KBM-7 (cell line): ENCODE measurements at places on chromosomes 2 and 18.
A peak's percentile ranks its signal among the peaks of the same experiment; 100 is the strongest.

GRCh38 chr2:40105593-40105992 lies 326.5 kb upstream of the THUMPD2 start:
- DNase-seq: no peak

- no peak for DNase-seq
Observed at GRCh38 chr2:174902506-174903263, 102.5 kb downstream of the CHN1 start.

GRCh38 chr2:201854841-201855240 lies 48.5 kb downstream of the CDK15 start:
- DNase-seq: no peak

- peak; percentile 72 for DNase-seq
Observed at GRCh38 chr2:133171393-133172004, 396.8 kb downstream of the NCKAP5 start.

DNA sequence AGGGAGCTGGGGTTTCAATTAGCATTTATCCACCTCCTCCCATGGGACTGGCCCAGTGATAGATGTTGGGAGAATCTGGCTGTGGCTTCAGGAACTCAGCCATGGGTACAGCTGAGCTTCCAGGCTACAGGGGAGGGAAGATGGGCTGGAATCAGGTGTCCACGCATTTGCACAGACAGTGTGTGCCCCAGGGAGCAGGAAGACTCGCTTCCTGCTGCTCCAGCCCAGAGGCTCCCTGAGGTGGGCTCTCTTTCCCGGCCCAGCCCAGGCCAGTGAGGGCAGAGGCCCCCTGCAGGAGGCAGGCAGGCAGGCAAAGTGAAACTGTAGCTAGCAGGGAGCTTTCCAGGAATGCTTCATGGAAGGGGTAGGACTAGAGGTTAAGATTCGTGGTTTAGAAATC lies 28.7 kb downstream of the DYSF start:
- DNase-seq: no peak

- DNase-seq: no peak
Observed at GRCh38 chr2:190062601-190063000, at the start of gene MSTN. MSTN (minus strand) TSS chr2:190062729; CDS start chr2:190062596, 133 bp downstream.

- DNase-seq: peak; percentile 62
Observed at GRCh38 chr18:33231474-33232317, 208.8 kb downstream of the CCDC178 start.

DNA sequence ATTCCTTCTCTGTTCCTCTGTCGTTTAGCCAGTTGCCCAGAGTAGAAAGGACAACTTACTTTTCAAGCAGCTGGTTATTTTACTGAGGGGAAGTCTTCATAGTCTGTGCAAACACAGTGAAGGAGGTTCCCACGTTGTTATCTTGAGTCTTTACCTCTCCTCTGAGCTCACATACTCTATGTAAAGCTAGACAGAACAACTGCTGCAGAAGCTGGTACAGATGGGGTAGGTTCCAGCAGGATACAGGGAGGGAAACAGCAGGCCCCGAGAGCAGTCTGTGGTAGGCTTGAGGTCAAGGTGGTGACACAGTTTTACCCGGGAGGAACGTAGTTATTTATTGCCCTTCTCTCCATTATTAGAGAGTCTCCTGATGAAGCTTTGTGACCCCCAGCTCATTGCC lies 93.4 kb upstream of the LDLRAD4 start:
- no peak for DNase-seq

DNA sequence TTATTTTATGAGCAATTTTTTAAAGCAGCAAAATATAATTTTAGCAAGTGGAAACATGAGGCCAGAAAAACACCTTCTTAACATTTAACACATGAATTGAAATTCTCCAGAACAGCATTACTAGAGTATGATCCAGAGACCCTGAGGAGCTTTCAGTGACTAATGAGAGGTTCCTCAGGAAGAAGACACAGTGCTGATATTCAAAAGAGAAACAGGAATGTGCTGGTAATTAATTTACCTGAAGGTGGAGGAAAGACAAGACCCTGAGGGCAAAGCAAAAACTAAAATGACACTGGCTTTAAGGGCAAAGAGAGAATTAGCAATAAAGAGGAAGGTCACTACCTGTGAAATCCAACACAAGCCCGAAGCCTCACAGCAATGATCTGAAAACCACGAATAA lies 97.0 kb downstream of the CDH2 start:
- no peak for DNase-seq

DNA sequence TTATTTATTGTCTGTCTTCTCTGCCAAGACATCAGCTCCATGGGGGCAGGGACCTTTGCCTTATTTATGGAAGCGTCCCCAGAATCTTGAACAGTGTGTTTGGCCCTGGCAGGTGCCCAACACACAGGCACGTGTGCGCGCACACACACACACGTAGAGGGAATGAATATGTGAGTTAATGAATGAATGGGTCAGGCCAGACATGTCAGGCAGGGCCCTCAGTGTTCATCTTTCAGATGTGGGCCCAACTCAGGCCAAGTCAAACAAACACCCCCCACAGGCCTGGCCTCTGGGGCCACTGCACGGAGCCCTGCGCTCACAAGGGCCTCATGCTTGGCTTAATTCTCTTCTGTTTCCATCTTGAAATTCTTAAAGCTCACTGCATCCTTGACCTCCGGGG lies 54.1 kb downstream of the DYSF start:
- DNase-seq: no peak

- DNase-seq: no peak
Observed at GRCh38 chr2:147049957-147050356, 794.9 kb upstream of the ACVR2A start.

DNA sequence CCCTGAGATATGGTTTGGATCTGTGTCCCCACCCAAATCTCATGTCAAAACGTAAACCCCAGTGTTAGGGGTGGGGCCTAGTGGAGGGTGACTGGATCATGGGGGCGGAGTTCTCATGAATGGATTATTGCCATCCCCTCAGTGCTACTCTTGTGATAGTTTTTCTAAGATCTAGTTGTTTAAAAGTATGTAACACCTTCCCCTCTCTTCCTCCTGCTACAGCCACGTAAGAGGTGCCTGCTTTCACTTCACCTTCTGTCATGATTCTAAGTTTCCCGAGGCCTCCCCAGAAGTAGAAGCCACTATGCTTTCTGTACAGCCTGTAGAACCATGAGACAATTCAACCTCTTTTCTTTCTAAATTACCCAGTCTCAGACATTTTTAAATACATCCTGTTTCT lies 16.9 kb downstream of the PUM2 start:
- no peak for DNase-seq

DNA sequence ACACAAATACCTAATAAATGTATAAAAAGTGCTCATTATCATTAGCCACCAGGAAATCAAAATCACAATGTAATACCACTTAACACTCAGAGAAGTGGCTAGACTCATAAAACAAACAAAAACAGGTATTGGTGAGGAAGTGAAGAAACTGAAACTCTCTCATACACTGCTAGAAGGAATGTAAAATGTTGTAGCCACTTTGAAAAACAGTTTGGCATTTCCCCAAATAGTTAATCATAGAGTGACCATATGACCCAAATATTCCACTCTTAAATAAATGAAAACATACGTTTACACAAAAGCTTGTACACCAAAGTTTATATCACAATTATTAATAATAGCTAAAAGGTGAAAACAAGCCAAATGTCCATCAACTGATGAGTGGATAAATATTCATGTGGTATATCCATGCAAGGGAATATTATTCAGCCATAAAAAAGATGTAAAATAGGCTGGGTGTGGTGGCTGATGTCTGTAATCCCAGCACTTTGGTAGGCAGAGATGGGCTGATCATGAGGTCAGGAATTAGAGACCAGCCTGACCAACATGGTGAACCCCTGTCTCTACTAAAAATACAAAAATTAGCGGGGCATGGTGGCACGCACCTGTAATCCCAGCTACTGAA lies 86.2 kb upstream of the COL5A2 start:
- DNase-seq: no peak

GRCh38 chr18:44887227-44887631 lies 206.5 kb downstream of the SETBP1 start:
- DNase-seq: no peak

DNA sequence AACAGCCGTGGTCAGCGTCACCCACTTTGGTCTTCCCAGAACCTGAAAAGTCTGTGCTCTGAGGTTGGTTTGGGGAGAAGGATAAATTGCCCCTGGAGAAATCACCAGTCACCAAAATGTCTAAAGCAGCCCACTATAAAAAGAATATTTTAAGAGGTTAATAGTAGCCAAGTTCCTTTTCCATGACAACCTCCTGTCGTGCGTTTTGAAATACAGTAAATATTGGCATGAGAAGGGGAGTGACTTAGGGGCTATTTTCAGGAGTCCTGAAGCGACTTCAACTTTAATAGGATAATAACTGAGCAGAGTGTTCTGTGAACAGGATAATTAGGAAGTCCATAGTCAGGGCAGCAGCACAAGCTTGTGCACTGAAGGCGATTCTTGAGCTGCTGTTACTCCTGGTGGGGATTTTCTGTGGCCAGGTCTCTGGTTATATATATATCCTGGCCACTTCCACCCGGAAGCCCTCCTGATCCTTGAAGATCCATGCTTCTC lies 49.3 kb downstream of the RNF144A start:
- DNase-seq: no peak

- no peak for DNase-seq
Observed at GRCh38 chr18:32439241-32439640, 31.4 kb downstream of the GAREM1 start.

DNA sequence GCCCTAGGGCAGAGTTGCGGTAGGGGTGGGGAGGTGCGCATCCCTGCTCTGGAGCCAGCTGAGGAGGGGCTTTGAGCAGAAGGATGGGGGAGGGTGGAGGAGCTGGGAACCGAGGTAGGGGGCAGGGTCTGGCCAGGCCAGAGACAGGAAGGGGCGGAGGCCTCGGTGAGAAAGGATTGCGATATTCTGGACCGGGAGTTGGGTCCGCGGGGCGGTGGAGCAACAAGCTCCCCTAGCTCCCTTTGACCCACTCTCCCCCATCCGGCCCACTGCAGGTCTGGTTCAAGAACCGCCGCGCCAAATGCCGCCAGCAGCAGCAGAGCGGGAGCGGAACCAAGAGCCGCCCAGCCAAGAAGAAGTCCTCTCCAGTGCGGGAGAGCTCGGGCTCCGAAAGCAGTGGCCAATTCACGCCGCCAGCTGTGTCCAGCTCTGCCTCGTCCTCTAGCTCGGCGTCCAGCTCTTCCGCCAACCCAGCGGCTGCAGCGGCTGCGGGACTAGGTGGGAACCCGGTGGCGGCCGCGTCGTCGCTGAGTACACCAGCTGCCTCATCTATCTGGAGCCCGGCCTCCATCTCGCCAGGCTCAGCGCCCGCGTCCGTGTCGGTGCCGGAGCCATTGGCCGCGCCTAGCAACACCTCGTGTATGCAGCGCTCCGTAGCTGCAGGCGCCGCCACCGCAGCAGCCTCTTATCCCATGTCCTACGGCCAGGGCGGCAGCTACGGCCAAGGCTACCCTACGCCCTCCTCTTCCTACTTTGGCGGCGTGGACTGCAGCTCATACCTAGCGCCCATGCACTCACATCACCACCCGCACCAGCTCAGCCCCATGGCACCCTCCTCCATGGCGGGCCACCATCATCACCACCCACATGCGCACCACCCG lies 4.8 kb downstream of the OTX1 start:
- no peak for DNase-seq

- peak; percentile 82 for DNase-seq
Observed at GRCh38 chr2:33336036-33336625, 140.3 kb upstream of the RASGRP3 start.
